ENCODE measurements at places on chromosomes 3 and 15.
A peak's percentile ranks its signal among the peaks of the same experiment; 100 is the strongest.

DNA sequence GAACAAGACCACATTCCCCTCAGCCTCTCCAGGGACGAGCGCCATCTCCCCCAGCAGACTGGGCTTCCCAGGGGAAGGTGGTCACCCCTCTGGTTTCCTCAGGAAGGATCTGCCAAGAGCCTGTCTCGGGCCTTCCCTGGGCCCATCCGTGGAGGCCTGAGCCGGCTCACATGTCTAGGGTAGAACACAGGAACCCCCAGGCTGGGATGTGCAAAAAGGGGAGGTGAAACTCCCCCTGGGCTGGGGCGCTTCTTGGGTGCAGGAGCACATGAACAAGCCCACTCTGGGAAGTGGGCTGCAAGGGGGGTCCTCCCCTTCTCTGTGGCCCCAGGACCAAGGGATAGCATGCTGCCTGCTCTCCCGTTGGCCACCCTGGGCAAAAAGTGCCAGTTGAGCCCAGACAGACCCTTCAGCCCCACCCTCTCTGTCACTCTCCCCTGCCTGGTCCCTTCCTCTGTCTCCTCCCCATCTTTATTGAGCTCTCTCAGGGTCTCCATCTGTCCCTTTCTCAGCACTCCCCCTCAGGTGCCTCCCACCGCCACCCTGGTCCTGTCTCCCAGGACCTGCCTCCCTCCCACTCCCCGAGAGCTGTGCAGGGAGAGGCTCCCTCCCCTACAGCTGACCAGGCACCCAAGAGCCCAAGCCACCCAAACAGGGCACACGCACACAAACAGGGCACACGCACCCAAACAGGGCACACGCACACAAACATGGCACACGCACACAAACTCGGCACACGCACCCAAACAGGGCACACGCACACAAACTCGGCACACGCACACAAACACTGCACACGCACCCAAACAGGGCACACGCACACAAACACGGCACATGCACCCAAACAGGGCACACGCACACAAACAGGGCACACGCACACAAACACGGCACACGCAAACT, 864 bp downstream of the SEMA3G start:
- no peak for DNase-seq

DNA sequence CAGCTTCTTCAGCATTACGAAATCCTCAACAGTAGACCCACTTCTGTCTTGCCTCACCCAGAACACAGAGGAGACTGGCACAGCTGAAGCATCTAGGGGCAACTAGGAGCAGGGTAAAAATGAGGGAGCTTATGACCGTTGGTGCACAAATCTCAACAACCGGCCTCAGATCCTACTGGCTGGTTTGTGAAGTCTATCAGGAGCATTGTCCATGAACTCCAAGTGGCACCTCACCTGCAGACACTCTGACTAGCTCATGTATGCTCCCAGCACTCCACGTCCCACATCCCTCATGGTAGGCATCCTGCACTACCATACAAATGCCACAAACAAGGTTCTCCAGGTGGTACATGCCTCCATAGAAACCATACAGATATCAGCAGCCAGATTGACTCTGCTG, 163.1 kb downstream of the TLE3 start:
- DNase-seq = no peak

- DNase-seq = no peak
These were observed 16.9 kb upstream of the AGBL1 start for GRCh38 chr15:86062646-86063243.

- DNase-seq = no peak
These were observed 34.9 kb upstream of the CPOX start for GRCh38 chr3:98628317-98628716.

- DNase-seq = no peak
These were observed 171.5 kb downstream of the SLC9A9 start for GRCh38 chr3:143676747-143677146.

DNA sequence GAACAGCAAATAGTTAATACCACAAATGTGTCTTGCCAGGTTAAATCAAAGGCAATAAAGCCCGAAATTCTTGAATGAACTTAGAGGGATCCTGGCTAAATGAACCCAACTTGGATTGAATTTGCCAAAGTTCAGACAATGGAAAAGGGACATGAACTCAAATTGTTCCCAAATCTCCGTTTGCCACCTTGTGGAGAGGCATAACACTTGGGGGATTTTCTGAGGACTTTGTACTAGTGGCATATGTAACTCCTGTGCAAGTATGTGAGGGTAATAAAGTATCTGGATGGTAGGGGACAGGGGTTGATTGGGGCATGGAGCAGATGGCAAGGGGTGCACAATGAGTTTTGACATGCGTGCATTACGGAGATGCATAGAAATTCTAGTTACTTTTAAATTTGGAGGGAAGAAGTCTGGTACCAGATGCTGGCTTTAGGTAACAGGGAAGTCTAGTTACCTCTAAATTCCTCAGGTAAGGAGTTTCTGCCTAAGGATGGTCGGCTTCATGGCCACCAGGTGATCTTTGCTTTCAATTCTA, 1.2 kb upstream of the TCAIM start:
- no peak for DNase-seq

DNA sequence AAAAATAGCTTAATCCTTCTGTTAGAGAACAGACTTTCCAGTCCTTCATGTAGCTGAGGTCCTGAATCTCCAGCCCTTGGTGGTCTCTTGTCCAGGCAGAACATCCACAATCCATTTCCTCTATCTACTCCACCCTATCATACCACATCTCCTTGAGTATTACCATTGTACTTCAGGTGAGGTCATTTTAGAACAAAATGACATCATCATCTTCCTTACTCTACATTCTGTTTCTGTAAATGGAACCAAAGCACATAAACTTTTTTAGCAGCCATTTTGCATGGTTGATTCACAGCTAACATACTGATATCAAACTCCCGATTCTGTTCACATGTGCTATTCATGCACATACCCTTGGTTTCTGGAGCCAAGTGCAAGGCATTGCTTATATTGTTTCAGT, 112.4 kb downstream of the C3orf70 start:
- no peak for DNase-seq

DNA sequence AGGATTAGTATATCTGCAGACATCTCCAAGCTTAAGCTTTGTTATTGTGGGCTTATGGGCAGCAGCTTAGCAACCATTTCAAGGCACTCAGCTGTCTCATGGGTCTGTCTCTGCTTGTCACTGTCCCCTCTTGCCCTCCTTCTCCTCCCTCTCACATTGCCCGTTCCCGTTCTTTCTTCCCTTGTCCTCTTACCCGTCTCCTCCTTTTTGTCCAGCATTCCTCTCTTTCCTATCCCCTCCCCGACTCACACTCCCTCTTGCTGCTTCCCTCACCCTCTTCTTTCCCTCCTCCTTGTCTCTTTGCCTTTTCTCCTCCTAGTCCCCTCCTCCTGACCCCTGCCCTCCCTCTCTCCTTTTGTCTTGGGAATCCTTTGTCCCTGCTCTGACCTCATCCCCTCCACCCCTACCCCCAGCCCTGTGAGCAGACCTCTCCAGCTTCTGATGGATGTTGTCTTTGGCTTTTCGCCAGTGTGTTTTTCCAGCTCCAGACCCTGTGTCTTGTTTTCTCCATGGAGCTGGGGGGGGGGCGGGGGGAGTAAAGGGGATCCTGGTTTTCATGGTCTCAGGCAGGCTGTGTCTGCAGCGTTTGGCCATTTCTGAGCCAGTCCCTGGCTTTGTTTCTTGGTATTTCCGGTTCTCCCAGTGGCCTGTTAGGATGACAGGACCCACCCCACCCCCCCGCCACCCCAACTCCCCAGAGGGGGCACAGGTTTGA, 47.9 kb upstream of the TRAK1 start:
- DNase-seq = no peak

DNA sequence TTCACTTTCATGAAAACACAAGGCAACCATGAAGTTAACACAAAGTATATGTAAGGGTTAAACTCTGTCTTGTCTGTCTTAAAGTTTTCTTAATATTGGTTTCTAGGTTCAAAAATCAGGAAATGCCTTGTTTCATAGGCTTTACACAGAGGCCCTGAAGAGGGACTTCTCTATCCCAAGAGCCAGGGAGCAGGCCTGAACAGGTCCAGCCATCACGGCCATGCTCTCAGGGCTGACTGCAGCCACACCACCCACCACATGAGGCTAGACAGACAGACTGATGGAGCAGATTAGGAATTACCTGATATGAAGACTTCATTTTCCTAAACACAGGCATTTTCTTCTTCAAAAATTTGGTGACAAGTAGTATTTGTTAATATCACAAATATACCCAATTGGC, 502.9 kb downstream of the GABRG3 start:
- peak; percentile 44 for DNase-seq

DNA sequence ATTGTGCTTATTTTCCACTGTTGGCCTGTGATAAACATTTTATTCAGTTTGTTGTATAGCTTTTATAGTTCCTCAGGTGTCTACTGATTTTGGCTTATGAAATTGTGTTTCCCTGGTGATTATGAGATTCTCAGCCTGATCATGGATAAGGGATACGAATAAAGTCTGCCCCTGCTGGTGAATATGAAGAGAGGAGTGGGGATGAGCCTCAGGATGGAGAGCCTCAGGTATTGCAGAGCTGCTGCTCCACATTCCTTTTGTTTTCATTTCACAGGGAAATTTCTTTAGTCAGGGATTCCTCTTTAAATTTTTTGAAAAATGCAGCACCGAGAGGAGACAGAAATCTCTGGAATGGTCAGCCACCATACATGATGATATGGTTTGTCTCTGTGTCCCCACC, 14.7 kb upstream of the RAB6B start:
- DNase-seq = peak; percentile 13

- DNase-seq = no peak
These were observed 159.6 kb upstream of the PROK2 start for GRCh38 chr3:71944482-71945065.

- DNase-seq = peak; percentile 22
These were observed 1.9 kb downstream of the UBP1 start for GRCh38 chr3:33438284-33438668.

DNA sequence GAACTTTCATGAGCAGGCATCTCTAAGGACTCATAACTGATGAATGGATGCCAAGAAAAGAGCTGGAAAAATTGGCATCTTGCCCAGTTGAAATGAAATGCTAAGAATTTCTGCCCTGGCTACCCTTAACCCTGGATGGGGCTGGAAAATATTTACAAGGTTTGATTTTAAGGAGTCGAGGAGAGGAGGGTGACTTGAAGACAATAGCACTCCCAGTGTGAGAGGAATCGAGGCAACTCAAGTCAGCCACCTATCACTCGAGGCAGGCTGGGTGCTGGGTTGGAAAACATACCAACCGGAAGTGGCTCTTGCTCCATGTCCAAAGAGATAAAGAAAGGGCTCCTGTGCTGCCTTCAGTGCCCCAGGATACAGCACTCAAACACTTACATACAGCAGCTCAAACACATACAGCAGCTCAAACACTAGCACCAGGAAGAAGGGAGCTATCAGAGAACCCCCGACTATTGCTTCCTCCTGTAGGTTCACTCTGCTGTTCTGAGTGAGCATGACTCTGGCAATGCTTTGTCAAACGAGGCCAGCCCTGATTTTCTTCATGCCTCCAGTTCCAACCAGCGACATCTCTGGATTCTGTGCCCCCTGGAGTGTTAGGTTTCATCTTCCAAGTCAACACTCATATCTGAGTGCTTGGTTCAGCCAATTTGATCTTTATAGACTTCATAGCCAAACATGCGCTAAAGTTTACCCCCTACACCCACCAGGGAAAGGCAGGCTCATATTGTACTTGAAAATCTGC, 4.9 kb downstream of the PRICKLE2 start:
- DNase-seq = peak; percentile 36

DNA sequence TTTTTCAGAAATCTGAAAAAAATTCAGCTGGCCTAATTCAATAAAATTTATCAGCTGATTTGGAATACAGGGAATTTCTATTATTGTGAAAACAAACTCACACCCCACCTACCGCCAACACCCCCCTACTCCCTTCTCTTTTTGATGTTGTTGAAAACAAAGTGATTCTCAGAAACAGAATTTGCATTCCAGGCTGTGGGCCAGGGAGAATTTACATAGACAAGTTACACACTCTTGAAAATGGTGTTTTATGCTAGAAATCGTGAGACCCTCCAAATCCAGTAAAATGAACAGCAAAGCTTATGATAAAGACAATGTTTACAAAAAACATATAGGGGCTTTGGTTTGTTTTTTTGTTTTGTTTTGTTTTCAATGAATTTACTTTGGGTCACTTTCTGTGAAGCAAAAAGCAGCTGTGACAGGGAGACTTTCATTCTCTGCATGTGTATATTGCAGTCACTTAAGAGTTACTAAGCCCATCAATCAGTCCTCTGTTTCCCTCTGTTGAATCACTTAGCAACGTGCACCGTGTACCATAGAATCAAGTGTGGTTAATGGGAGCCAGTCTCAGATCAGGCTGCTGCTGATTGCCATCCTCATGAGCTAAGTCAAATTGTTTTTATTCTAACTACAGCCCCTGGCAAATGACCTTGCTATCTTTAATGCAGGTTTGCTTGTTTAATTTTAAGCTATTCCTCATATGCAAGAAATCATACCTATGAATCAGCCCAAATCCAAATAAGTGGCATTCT, 159.8 kb downstream of the ALCAM start:
- DNase-seq = peak; percentile 34

GRCh38 chr15:36079021-36079420, 500.4 kb upstream of the CDIN1 start:
- DNase-seq = no peak

DNA sequence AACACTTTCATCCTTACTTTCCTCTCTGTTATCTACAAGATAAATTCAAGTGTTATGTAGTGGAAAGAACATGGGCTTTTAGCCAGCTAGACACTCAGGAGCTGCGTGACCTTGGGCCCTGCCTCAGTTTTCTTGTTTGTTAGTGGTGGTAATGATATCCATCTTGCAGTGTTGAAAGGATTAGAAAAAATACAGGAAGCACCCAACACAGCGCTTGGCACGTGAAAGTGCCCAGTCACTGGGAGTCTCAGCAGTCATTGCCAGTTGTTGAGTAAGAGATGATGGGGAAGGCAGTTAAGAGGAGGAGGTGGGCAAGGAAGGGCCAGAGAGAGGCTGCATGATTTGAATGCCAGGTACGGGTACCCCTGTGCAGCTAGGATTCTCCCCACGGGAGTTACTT, 5.3 kb downstream of the PDIA5 start:
- no peak for DNase-seq

DNA sequence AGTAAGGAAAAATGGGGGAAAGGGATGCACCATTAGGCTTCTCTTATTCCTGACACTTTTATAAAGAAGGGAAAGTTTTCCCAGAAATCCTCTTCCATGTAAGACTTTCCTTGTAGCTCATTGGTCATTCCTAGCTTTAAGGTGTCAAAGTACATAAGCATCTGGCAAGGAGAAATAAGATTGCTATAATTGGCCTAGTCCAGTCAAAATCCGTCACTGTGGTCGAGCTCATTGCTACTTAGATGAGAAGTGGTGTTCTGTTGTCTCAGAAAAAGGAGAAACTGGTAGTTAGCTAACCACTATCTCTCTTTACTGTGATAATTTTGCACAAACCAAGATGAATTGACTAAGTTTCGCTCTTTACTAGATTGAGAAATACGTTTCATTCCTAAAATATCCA, 370.1 kb downstream of the CNTN4 start:
- no peak for DNase-seq

- DNase-seq = no peak
These were observed 48.5 kb upstream of the RYR3 start for GRCh38 chr15:33262306-33262705.

GRCh38 chr3:183309276-183309675, 56.2 kb downstream of the B3GNT5 start:
- DNase-seq = no peak
